ENCODE measurements at places on chromosomes 1 and 21. TPM values are rescaled to one million over a fixed set of nuclear protein-coding genes. Genes with fewer than 3 reads are reported as not detected.

GRCh38 chr21:23858878-23859277 lies 1748.4 kb downstream of the MRPL39 start:
- H3K4me1 ChIP-seq, result no peaks in the 10 kb centered on the region
- H3K27ac ChIP-seq, result no peak overlapping the region
- no peaks in the 10 kb centered on the region for H3K36me3 ChIP-seq
- no peak overlapping the region for H3K4me3 ChIP-seq

- no peaks in the 10 kb centered on the region for H3K36me3 ChIP-seq
- no peak overlapping the region for H3K27ac ChIP-seq
- H3K4me3 ChIP-seq, result no peak overlapping the region
- no peak for DNase-seq
- H3K27me3 ChIP-seq, result no peaks in the 10 kb centered on the region
Measured at GRCh38 chr1:164180824-164181223, 378.2 kb upstream of the PBX1 start.

DNA sequence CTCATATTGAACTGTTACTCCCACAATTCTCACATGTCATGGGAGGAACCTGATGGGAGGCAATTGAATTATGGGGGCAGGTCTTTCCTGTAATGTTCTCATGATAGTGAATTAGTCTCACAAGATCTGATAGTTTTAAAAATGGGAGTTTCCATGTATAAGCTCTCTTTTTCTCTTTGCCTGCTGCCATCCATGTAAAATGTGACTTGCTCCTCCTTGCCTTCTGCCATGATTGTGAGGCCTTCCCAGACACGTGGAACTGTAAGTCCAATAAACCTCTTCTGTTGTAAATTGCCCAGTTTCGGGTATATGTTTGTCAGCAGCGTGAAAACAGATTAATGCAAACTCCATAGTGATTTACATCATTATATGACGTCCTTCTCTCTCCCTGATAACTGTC lies 759.7 kb upstream of the RGS18 start:
- no peaks in the 10 kb centered on the region for H3K27me3 ChIP-seq
- no peak overlapping the region for H3K27ac ChIP-seq
- no peaks in the 10 kb centered on the region for H3K36me3 ChIP-seq
- no peak overlapping the region for H3K4me3 ChIP-seq

GRCh38 chr1:197671140-197671539 lies 104.1 kb downstream of the DENND1B start:
- no peak overlapping the region for H3K27ac ChIP-seq
- H3K27me3 ChIP-seq, result no peaks in the 10 kb centered on the region
- no peak for DNase-seq
- no peak overlapping the region for H3K4me3 ChIP-seq

PCAT6 gene
- total RNA-seq, result not detected

GREM2 gene
- 0.55 TPM for total RNA-seq

- H3K27me3 ChIP-seq, result no peaks in the 10 kb centered on the region
- H3K4me1 ChIP-seq, result no peaks in the 10 kb centered on the region
- H3K4me3 ChIP-seq, result no peak overlapping the region
Measured at GRCh38 chr1:55081188-55081904, 42.0 kb downstream of the PCSK9 start.

DNA sequence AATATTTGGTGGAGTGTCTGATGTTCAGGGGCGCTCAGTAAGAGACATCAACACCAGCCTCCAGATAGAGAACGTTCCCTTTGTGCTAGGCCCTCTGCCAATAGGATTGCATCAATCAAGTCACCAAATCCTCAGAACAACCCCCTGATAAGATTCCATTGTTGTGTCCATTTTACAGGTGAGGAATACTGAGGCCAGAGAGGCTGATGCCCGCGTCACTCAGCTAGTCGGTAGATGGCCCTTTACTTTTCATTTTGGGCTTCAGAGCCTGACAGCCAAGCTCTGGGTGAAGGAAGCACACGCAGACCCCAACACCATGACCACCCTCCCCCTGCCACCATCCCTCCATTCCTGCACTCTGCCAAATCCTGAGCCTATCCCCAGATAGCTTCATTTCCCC lies 406.2 kb downstream of the PTPRU start:
- H3K4me3 ChIP-seq, result no peak overlapping the region
- no peaks in the 10 kb centered on the region for H3K27me3 ChIP-seq
- DNase-seq, result no peak

GBP1 gene
- 7.8 TPM for total RNA-seq

DNA sequence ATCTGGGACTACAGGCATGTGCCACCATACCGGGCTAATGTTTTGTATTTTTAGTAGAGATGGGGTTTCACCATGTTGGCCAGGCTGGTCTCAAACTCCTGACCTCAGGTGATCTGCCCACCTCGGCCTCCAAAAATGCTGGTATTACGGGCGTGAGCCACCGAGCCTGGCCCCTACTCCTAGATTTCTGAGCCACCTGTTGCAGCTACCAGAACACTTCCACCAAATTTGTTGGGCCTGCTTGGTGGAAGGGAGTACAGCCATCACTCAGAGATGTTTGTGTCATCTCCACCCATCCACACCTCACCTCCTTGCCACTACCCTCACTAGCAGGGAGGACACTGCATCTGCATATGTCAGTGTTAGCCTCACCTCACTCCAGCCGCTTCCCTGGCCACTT lies 5.5 kb downstream of the RIMKLA start:
- no peak overlapping the region for H3K4me3 ChIP-seq
- H3K27me3 ChIP-seq, result peaks cover 25% of the 10 kb centered on the region
- no peaks in the 10 kb centered on the region for H3K4me1 ChIP-seq
- no peak for DNase-seq
- H3K36me3 ChIP-seq, result no peaks in the 10 kb centered on the region
- H3K27ac ChIP-seq, result no peak overlapping the region

DNA sequence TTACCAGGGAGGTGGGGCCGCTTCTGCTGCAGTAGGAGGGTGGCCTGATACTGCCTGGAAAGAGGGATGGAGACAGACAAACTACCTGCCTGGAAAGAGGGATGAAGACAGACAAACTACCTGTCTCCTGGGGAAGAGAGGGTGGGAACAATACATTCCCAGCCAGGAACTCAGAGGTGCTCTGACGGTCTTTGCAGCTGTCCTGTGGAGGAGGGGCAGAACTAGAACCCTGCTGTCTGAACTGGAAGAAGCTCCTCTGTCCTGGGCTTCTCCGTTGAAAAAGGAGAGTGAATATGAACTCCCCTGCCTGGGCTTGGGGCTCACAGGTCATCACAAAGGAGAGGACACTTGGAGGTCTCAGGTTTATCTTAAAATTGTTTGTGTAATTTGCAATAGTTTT lies 40.3 kb upstream of the ETV3 start:
- no peaks in the 10 kb centered on the region for H3K27me3 ChIP-seq
- H3K4me3 ChIP-seq, result no peak overlapping the region
- H3K27ac ChIP-seq, result no peak overlapping the region
- no peak for DNase-seq
- H3K36me3 ChIP-seq, result no peaks in the 10 kb centered on the region
- no peaks in the 10 kb centered on the region for H3K4me1 ChIP-seq

DNA sequence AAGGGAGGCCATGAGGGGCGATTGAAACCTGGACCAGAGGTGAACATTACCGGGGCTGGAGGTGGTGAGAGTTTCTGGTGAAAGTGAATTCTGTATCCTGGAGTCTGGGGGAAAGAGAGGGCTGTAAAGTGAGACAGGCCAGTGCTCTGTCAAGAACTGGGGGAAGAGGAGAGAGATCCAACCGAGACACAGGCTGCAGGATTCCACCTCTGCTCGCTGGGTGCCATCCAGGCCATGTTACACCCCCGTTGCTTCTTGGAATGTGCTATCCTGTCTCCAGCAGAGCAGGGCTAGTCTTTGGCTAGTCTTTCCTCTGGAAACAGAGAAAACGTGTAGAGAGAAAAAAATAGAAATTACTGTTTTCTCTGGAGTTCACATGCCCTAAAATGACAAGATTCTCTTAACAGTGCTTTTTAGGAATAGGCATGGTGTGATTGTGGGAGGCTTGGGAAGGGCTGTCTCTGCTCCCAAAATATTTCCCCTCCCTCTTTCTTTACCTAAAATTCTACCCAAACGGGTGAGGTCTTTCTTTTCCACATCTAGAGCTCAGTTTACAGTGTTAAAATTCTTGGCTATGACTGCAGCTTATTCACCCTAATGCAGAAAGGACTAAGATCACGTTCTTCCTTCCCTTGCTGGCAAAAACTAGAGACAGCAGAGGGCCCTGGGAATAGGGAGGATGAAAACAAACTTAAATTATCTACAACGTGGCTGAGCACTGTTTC lies 16.5 kb upstream of the OVAAL start:
- H3K4me3 ChIP-seq, result no peak overlapping the region
- no peak overlapping the region for H3K27ac ChIP-seq
- H3K4me1 ChIP-seq, result peaks cover 7% of the 10 kb centered on the region
- H3K27me3 ChIP-seq, result no peaks in the 10 kb centered on the region
- H3K36me3 ChIP-seq, result no peaks in the 10 kb centered on the region
- DNase-seq, result no peak

- H3K27ac ChIP-seq, result no peak overlapping the region
- no peaks in the 10 kb centered on the region for H3K4me1 ChIP-seq
- no peaks in the 10 kb centered on the region for H3K36me3 ChIP-seq
- H3K4me3 ChIP-seq, result no peak overlapping the region
Measured at GRCh38 chr1:229897501-229897900, 169.5 kb upstream of the GALNT2 start.

DNA sequence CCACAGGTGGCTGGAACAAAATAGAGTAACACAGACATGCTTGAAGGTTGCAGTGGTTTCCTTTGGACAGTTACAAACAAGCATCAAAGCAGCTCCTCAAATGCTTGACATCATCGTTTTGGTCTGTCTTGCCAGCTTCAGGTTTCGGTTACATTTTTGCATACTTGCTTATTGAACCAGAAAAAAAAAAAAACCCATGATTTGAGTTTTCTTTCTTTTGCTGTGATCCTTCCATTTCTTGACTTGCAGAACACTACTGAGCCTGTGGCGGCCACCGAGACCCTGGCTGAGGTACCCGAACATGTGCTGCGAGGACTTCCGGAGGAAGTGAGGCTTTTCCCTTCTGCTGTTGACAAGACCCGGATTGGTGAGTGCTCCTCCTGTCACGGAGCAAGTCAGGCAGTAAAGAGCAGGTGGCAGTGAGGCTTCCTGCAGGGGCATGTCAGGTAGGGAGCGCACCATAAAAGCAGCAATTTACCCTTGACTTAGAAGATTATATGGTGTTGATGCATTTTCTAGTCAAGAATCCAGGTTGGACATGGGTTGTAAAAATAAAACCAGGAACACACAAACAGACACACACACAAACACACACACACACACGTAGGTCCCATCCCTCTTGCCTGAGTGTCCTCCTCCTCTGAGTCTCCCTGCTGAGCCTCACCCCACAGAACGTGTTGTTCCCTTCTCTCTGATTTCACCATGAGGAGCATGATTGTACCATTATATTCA lies 30.9 kb downstream of the PRDM2 start:
- no peak overlapping the region for H3K4me3 ChIP-seq
- no peaks in the 10 kb centered on the region for H3K27me3 ChIP-seq
- H3K36me3 ChIP-seq, result no peaks in the 10 kb centered on the region
- no peak for DNase-seq

HEYL gene
- total RNA-seq, result 8.4 TPM

DNA sequence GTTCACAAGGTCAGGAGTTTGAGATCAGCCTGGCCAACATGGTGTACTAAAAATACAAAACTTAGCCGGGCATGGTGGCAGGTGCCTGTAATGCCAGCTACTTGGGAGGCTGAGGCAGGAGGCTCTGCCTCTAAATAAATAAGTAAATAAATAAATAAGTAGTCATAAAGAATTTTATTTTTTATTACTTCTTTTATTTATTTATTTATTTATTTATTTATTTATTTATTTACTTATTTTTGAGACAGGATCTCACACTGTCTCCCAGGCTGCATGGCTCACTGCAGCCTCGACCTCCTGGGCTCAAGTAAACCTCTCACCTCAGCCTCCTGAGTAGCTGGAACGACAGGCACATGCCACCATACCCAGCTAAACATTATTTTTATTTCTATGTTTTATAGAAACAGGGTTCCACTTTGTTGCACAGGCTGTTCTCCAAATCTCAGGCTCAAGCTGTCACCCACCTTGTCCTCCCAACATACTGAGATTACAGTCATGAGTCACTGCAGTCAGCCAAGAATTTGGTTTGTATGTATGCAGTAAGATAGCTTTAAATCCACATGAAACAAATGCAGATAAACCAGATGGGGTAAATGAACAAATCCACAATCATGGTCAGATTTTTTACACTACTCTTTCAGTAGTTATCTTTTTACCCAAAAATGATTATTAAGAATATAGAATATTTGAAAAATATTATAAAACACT lies 523.3 kb upstream of the RGS18 start:
- no peak overlapping the region for H3K27ac ChIP-seq
- no peak overlapping the region for H3K4me3 ChIP-seq
- H3K4me1 ChIP-seq, result no peaks in the 10 kb centered on the region

GRCh38 chr1:88150330-88150729 lies 533.7 kb upstream of the PKN2 start:
- no peak overlapping the region for H3K27ac ChIP-seq
- H3K27me3 ChIP-seq, result no peaks in the 10 kb centered on the region
- no peaks in the 10 kb centered on the region for H3K36me3 ChIP-seq
- no peak for DNase-seq

- peaks cover 3% of the 10 kb centered on the region for H3K4me1 ChIP-seq
- no peak for DNase-seq
- no peak overlapping the region for H3K4me3 ChIP-seq
- H3K27me3 ChIP-seq, result no peaks in the 10 kb centered on the region
- H3K36me3 ChIP-seq, result no peaks in the 10 kb centered on the region
- H3K27ac ChIP-seq, result no peak overlapping the region
Measured at GRCh38 chr1:51551848-51552296, 32.8 kb upstream of the EPS15 start.

DNA sequence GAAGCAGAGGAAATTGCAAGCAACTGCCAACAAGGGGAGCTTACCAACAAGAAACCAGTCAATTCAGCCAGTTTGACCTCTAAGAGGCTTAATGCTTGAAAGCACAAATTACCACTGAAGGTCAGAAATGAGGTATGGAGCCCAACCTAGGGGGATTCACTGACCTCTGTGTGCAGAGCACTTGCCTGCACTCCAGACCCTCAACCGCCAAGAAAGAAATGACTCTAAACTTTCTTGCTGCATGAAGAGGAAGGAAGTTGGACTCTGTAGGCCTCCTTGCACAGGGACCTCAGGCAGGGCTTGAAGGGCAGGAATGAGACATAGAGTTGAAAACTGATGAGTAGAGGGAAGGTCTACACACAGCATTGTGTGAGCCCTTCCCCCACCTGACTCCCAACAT lies 10.0 kb downstream of the ARMH1 start:
- no peak overlapping the region for H3K4me3 ChIP-seq
- H3K27me3 ChIP-seq, result no peaks in the 10 kb centered on the region
- H3K27ac ChIP-seq, result no peak overlapping the region
- H3K36me3 ChIP-seq, result no peaks in the 10 kb centered on the region
- H3K4me1 ChIP-seq, result no peaks in the 10 kb centered on the region
